ENCODE measurements at places on chromosomes 7 and 10. TPM values are rescaled to one million over a fixed set of nuclear protein-coding genes. Genes with fewer than 3 reads are reported as not detected.

The RPP30 gene
- 44.7 TPM for total RNA-seq

The VWDE gene
- total RNA-seq: not detected

The NXPH1 gene
- total RNA-seq: not detected

The BICC1 gene
- 10.4 TPM for total RNA-seq

The TDRD1 gene
- 0.31 TPM for total RNA-seq

The STRIP2 gene
- total RNA-seq: 15.5 TPM

The SPAM1 gene
- not detected for total RNA-seq

Measured in hair follicular keratinocyte (primary cell).